Thoracic aorta (tissue), 2 donors: ENCODE measurements at places on chromosomes 2 and 18. TPM values are rescaled to one million over a fixed set of nuclear protein-coding genes. Genes with fewer than 3 reads are reported as not detected.

Gene DNAJC5G
- not detected for total RNA-seq

Gene IL36RN
- total RNA-seq = not detected

Gene PCARE
- total RNA-seq = not detected

Gene RETSAT
- 44.3 TPM for total RNA-seq

Gene RMDN2
- 3.7 TPM for total RNA-seq

Gene ASXL3
- total RNA-seq = 7.3 TPM

Gene PLEKHM3
- total RNA-seq = 21.8 TPM

Gene SLC20A1
- total RNA-seq = 62.3 TPM

Gene UGT1A4
- total RNA-seq = not detected

Gene LIMS3
- 43.6 TPM for total RNA-seq

Gene LHCGR
- not detected for total RNA-seq

Gene MC5R
- total RNA-seq = not detected

Gene SGO2
- total RNA-seq = 0.54 TPM

Gene GPR35
- 3.4 TPM for total RNA-seq

Gene OTOS
- total RNA-seq = not detected

Gene KLF7
- total RNA-seq = 28.3 TPM

Gene SERPINB10
- total RNA-seq = not detected

Gene SEMA4C
- 66.3 TPM for total RNA-seq

Gene TCF23
- total RNA-seq = not detected

Gene SAG
- not detected for total RNA-seq

Gene FEV
- not detected for total RNA-seq

Gene TMEFF2
- total RNA-seq = not detected

Gene EVA1A
- 1.1 TPM for total RNA-seq

Gene TRIB2
- 85.6 TPM for total RNA-seq

Gene CCDC68
- 18.4 TPM for total RNA-seq

Gene RAB27B
- total RNA-seq = 0.95 TPM

Gene CDK15
- total RNA-seq = 8.3 TPM

Gene CEP192
- 27.2 TPM for total RNA-seq

Gene KIF5C
- total RNA-seq = 7.3 TPM

Gene IL1F10
- not detected for total RNA-seq

Gene NCKAP5
- 1.2 TPM for total RNA-seq

Gene TMEM182
- total RNA-seq = 2.5 TPM

Gene SNTG2
- total RNA-seq = 8.9 TPM

Gene SEMA4F
- total RNA-seq = 27.6 TPM

Gene CRYGA
- total RNA-seq = not detected

Gene SCN9A
- 4.5 TPM for total RNA-seq

Gene ZBTB7C
- total RNA-seq = 9.6 TPM

Gene FBXO15
- total RNA-seq = not detected

Gene ALLC
- not detected for total RNA-seq

Gene SLC4A3
- total RNA-seq = 6.5 TPM

Gene GBX2
- not detected for total RNA-seq

Gene CMPK2
- total RNA-seq = 31.1 TPM

Gene HOXD4
- total RNA-seq = 4.8 TPM

Gene REG1A
- total RNA-seq = 12.8 TPM

Gene ADGRF3
- total RNA-seq = not detected

Gene TDRD15
- total RNA-seq = 0.14 TPM

Gene CPLX4
- total RNA-seq = not detected

Gene PTCD3
- 70.7 TPM for total RNA-seq

Gene IL1A
- total RNA-seq = 0.56 TPM

Gene OBSL1
- 151 TPM for total RNA-seq

Gene C2orf80
- not detected for total RNA-seq

Gene TTN
- total RNA-seq = 7.0 TPM

Gene DTNA
- total RNA-seq = 41.0 TPM

Gene SCTR
- not detected for total RNA-seq

Gene CDCA7
- not detected for total RNA-seq
